ENCODE measurements at places on chromosomes 6 and 20. TPM values are rescaled to one million over a fixed set of nuclear protein-coding genes. Genes with fewer than 3 reads are reported as not detected.

C20orf204 gene
- total RNA-seq, result 1.3 TPM

HLA-DQA1 gene
- not detected for total RNA-seq

C6orf52 gene
- 0.84 TPM for total RNA-seq

DNA sequence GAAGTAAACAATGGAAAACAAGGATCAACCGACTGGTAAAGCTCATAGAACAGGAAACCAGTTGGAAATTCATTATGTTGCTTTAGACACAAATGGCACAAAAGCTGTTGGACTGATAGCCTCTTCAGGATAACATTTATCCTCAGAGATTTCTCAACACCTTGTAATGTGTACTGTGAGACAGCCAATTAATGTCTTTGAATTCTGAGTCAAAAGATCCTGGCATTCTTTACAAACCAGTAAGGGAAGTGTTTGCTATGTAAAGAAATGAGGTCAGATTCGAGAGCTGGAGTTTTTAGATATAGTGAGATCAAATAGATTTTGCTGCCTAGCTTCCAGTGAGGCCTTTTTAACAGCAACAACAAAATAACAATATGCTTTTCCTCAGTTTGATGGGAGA is 439.2 kb downstream of the C6orf118 start:
- H3K27ac ChIP-seq, result no peak overlapping the region
- no peaks in the 10 kb centered on the region for H3K4me1 ChIP-seq
- H3K36me3 ChIP-seq, result no peaks in the 10 kb centered on the region
- H3K4me3 ChIP-seq, result no peak overlapping the region

DNA sequence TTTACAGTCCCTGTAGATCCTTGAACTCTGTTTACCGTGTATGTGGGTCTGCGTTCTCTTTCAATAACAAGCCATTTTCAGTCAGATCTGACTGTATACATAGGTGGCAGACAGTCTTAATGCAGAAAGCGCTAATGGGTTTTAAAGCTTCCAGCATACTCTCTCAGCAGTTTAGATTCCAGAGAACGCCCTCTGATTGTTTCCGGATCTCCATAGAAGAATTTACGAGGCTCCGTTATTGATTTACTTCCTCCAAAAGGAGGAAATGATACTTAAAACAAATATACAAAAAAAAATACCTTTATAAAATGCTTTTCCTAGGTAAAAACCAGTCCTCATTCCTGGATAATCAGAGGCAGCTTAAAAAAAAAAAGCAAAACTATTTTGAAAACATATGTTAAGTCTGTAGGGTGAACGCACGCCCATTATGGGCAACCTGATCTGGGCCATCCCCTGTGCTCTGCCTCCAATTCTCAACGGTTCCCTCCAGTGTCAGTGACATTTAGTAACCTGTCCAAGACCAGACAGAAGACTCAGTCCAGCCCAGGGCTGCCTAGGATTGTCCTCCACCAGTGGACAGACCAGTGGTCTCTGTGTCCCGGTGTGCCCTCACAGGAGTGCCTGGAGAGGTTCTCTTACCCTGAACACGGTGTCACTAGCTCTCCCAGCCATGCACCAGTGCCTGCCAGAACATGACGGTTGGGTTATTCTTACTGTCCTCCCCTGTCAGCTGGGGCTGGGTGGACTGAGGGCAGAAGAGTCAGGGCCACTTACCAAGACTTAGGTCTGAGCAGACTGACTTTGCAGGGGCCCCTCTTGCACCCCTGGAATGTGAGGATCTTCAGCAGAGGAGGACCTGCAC is 217.3 kb downstream of the ARID1B start:
- no peaks in the 10 kb centered on the region for H3K27me3 ChIP-seq
- H3K4me1 ChIP-seq, result peaks cover 23% of the 10 kb centered on the region
- no peak overlapping the region for H3K27ac ChIP-seq
- no peak overlapping the region for H3K4me3 ChIP-seq
- DNase-seq, result no peak

GRCh38 chr20:44851545-44851944 is 34.0 kb upstream of the YWHAB start:
- H3K4me3 ChIP-seq, result no peak overlapping the region
- H3K27me3 ChIP-seq, result peaks cover 55% of the 10 kb centered on the region
- no peaks in the 10 kb centered on the region for H3K4me1 ChIP-seq

DNA sequence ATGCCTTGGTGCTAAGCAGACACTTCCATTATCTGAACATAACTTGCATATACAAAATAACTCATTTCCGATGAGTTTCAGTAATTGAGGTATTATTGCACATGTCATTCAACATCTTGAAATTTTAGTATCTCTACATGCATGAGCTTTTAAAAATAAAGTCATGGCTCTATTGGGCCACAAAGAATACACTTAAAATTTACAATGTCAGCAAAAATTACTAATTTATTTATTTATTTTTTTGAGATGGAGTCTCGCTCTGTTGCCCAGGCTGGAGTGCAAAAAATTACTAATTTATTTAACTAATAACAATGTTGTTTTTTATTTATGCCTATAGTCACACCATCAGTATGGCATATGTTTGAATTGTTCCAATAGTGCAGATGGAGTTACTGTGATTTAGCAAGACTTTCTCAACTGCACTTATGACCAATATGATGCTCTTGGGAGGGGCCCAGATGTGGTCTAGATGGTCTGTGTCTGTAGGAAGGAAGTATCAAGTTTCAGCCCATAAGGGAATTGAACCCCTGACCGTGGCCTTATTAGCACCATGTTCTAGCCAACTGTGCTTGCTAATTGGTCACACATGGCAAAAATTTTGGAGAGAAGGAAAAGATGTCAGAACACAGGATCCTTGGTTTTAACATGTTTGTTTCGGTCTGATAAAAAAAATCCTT is 370.7 kb upstream of the TSHZ2 start:
- H3K4me3 ChIP-seq, result no peak overlapping the region
- no peaks in the 10 kb centered on the region for H3K27me3 ChIP-seq
- no peak for DNase-seq
- H3K27ac ChIP-seq, result no peak overlapping the region

- DNase-seq, result no peak
- H3K36me3 ChIP-seq, result no peaks in the 10 kb centered on the region
- no peak overlapping the region for H3K27ac ChIP-seq
- H3K4me3 ChIP-seq, result no peak overlapping the region
- no peaks in the 10 kb centered on the region for H3K27me3 ChIP-seq
- no peaks in the 10 kb centered on the region for H3K4me1 ChIP-seq
Measured at GRCh38 chr20:63432577-63433325, 39.7 kb downstream of the KCNQ2 start.

- H3K27ac ChIP-seq, result no peak overlapping the region
- H3K27me3 ChIP-seq, result no peaks in the 10 kb centered on the region
- DNase-seq, result peak; percentile 21
- no peak overlapping the region for H3K4me3 ChIP-seq
Measured at GRCh38 chr6:163616452-163616851, 201.9 kb downstream of the QKI start.

GRCh38 chr20:53097371-53097770 is 125.2 kb downstream of the TSHZ2 start:
- no peaks in the 10 kb centered on the region for H3K4me1 ChIP-seq
- no peak for DNase-seq
- no peak overlapping the region for H3K27ac ChIP-seq
- no peaks in the 10 kb centered on the region for H3K27me3 ChIP-seq
- no peak overlapping the region for H3K4me3 ChIP-seq

Measured in osteocyte (in vitro differentiated cells).